ENCODE measurements at places on chromosomes 5 and 9.
A peak's percentile ranks its signal among the peaks of the same experiment; 100 is the strongest.

DNA sequence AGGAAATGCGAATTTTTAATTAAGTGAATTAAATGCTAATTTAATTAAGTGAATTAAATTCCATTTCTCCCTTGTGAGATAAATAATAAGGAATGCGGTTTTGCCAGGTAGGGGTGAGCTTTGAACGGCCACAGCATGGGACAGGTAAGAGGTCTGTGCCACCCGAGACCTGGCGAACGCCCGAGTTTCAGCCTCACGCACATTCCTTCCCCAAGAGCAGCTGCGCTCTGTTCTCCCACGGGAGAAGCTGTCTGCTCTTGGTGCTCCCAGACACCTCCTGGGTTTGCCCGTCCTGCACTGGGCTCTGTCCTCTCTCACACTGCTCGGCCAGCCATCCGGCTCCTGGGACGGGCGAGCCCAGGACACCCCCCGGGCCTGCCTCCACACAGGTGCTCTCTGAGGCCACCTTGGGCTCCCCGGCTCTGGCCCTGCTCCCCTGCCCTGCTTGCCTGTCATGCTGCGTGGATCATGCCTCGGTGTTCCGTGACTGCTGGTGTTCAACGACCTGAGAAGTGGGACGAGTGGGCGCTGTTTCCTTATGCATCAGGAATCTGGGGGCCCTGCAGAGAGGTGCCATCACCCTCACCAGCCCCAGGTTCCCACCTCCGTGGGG is 13.7 kb upstream of the CAMSAP1 start:
- DNase-seq: no peak

DNA sequence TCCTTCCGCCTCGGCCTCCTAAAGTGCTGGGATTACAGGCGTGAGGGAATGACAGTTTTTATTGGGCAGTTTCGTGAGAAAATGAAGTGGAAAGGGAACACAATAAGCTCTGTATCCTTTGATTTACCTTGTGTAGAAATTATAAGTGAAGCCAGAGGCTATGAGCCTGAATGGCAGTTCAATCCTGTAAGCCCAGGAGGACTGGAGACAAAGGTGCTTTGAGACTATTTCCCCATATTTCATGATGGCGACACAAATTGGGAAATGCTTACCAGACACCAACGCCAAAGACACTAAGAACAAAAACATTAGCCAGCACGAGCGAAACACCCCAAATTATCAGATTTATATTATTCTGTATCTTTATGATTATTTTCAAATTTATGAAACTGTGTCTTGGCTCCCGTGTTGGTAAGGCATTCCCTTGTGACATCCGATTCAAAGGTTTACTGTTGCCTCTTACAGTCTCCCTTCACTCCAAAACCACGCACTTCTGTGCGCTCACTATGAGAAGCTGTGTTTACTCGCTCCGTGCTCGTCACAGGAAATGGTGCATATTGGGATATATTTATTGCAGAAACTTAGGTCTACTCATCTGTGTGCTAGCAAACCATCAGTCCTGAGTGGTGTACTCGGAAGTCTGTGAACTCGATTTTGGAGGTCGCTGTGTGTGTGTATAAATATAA is 73.9 kb downstream of the SH3PXD2B start:
- DNase-seq: no peak

DNA sequence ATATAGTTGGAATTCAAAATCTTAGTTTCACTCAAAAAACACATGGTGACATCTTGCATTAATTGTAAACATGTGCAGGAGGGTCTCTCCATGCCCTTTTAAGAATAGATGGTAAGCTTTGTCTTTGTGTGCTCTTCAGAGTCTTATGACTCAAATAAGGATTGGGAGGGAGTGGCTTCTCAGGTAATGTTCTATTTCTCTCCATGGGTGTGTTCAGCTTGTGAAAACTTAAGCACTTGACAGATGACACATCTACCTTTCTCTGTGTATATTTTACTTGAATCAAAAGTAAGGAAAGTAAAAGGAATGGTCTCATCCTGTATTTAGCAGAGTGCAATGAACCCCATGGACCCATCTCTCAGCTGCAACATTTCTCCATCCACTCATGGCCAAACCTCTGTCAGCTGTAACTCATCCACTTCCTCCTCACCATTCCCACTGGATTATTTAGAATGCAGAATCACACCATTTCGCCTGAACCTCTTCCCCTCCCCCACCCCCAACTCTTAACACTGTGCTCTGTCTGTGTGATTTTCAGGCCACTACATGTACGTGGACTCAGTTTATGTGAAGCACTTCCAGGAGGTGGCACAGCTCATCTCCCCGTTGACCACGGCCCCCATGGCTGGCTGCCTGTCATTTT is 82.1 kb downstream of the MAMDC2 start:
- DNase-seq: no peak

- no peak for DNase-seq
These were observed 989.2 kb downstream of the TLE4 start for GRCh38 chr9:80560976-80561375.

DNA sequence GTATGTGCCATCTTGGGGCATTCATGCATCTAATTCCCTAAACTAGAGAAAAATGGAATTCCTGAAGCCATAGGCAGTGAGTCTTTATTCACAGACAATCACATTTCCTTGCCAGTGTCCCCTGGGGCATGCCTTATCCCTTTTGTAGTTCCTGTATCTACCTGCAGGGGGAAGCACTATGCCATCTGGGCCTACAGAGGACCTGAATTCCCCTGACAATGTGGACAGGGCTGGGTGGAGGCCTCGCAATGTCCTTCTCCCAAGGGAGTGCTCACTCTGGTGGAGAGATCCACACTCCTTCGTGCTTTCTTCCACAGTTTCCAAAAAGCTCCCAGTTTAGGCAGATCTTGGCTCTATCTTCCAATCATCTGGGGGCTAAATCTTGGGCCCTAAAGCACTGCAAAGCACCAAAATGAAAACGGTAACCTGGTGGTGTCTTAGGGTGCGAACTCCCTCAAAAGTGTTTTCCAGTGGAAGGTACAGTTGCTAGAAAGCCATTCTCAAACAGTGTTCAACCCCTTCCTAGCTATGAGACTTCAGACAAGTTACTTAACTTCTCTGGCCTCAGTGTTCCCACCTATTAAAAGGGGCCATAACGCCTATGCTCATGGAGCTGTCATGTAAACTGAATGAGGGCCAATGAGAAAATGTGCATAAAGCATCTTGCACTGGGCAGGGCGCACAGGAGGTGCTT is 17.5 kb downstream of the WHRN start:
- DNase-seq: peak; percentile 39

DNA sequence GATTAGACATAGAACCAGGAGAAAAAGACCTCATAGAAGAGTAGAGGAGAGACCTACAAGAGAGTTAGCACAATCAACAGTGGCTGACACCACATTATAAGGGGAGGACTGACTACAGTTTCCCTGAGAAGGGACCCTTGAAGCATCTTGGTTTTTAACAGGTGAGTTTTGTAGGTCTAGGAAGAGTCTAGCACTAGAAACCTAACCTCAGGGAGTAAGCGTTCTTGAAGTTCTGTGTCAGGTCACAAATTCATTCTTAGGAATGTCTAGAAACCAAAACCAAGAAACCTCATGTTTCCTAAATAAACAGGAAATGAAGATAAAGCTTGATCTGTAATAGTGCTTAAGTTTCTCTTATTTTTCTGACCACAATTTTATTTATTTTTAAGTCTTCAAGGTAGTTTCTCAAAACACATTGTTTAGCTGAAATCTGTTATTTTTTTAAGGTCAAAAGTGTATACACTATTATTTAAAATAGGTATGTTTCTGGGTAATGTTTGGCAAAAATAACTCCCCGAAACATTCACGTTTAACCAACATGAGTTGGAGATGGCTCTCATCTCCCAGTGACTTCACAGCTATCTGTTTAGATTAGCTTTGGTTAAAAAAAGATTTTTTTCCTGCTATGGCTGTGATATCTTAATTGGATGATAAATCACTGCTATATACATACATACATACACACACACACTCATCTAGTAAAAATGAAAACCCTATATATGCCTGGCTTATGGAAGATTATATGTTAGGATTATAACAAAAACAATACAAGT is 37.1 kb downstream of the MAP3K1 start:
- no peak for DNase-seq

- DNase-seq: no peak
These were observed 81.1 kb upstream of the GRAMD2B start for GRCh38 chr5:126341906-126342630.

DNA sequence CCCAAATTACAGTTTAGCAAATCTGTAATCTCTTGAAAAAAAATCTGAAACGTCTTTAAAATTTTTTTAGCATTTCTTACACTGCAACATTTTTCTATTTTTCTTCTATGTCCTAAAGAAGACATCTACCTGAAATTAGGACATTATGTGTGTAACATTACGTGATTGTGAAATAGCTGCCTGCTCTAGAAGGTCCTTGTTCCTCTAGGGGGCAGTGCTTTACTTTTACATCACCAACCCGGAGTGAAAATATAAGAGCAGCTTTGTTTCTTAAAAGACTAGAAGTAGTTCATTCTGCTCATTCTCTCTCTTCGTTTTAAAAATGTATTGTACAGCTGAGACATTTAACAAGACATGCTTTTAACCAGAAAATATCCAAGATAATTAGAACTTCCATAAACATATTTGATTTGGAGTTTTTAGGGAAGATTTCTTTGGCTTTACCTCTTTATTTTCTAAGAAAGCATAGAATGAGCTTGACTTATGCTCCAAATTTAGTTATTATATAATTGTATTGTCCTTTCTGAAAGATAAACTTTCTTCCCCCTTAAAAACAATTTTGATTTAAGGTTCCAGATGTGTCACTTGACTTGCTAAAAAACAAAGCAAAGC is 48.1 kb upstream of the RIOK2 start:
- no peak for DNase-seq

GRCh38 chr5:150642567-150642927 is 2.1 kb downstream of the SYNPO start:
- no peak for DNase-seq

DNA sequence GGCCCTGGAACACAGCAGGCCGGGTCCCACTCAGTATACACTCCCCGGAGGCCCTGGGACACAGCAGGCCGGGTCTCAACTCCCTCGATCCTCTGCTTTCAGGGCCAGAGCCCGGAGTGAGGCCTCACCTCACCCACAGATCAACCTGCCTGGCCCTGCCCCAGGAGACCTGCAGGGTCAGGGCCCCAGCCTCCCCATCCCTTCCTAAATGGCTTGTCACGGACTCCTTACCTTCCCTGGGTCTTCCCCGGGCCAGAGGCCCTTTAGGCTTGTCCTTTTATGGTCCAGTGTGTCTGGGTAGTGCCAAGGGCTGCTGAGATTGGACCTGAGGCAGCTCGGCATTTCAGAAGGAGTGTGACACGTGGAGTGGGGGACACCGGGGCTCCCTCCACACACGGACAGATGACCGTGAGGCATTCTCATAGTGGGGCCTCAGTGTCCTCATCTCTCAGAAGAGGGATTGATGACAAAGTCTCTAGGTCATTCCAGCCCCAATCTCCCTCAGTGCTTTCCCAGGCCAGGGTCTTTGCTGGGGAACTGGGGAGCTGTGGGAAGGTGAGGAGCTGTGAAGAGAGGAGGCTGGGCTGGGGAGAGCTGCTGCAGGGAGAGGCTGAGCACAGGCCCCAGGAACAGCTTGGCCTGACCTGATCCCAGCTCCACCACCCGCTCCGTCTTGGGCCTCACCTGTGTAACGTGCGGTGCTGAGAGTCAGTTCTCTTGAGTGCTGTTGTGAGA is 18.0 kb upstream of the PLEKHG4B start:
- DNase-seq: no peak

GRCh38 chr5:144189800-144190429 is 19.2 kb downstream of the KCTD16 start:
- peak; percentile 52 for DNase-seq

GRCh38 chr5:168424594-168425323 is 61.5 kb upstream of the RARS1 start:
- no peak for DNase-seq

- no peak for DNase-seq
These were observed 41.4 kb upstream of the FSTL4 start for GRCh38 chr5:133653760-133654049.

DNA sequence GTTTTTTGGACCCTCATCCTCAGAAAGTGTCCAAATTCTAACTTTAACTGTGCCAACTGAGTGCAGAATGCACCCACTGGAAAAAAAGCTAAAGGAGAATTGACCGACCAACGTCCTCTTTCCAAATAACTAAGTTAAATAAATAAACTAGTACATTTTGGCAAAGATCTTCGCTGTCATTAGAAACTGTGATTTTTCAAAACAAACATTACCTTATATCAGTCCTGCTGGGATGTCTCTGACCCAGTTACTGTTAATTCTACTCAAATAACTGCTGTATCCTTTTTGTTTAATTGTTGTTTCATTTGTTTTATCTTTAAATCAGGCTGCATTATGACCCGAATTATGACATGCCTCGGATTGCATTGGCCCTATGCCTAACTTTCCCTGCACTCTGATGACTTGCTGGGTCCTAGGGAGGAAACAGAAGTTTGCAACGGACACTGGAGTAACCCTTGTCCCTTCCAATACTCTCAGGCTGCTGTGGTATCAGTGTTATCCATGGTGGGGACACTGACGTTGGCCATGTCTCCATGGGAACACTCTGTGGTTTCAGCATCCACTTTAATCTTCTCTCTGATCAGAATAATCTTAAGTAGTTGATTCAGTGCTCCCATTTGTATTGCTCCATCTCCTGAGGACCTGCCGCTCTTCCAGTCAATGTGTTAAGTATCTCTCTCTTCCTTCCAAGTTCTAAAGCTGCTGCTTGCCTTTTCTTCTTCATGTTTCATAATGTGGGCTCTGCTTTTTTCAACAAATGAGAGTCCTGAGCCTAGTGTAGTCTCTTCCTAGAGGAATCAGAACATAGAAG is 11.1 kb upstream of the IFNA5 start:
- no peak for DNase-seq

GRCh38 chr5:132261881-132262845 is 4.7 kb downstream of the PDLIM4 start:
- DNase-seq: no peak

GRCh38 chr5:67190861-67191260 is 5.7 kb downstream of the CD180 start:
- no peak for DNase-seq

GRCh38 chr9:3912280-3912679 is 386.5 kb upstream of the RFX3 start:
- no peak for DNase-seq

- DNase-seq: no peak
These were observed 2.1 kb downstream of the BTNL9 start for GRCh38 chr5:181042036-181042713.

DNA sequence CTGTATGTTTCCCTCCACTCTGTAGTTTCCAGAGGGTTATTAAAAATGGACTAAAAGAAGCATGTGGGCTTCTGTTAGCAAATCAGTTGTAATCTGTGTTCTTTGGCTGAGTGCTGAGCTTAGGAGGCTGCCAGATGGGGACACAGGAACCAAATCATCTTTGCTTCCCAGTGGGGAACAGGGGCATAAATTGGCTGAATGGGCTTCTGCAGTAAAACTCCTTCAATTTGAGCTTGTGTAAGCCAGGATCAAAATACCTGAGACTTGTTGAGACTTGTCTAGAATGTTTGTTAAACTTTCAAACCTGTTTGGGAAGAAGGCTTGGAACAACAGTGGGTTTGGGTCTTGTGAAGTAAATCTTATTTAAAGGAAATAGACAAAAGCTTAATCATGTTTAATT is 32.2 kb upstream of the TNFAIP8 start:
- no peak for DNase-seq

DNA sequence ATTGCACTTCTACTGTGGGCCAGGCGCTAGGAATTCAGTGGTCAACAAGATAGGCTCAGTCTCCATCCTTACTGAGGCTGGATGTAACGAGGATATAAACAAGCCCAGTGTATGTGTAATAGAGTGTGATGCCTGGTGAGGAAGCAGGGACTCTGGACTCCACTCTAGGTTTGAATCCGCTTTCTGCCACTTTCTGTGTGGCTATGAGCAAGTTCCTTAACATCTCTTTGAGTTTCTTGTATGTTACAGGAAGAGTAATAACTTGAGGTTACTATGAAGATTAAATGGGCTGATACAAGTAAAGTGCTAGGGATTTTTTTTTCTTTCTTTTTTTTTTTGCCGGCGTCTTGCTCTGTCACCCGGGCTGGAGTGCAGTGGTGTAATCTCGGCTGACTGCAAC is 12.4 kb downstream of the DOCK2 start:
- no peak for DNase-seq
